Thymus (tissue), 14 donors: ENCODE measurements at places on chromosomes 2 and 18.

- no peak for DNase-seq
These were observed 8.4 kb upstream of the PID1 start for GRCh38 chr2:229279516-229279915.

DNA sequence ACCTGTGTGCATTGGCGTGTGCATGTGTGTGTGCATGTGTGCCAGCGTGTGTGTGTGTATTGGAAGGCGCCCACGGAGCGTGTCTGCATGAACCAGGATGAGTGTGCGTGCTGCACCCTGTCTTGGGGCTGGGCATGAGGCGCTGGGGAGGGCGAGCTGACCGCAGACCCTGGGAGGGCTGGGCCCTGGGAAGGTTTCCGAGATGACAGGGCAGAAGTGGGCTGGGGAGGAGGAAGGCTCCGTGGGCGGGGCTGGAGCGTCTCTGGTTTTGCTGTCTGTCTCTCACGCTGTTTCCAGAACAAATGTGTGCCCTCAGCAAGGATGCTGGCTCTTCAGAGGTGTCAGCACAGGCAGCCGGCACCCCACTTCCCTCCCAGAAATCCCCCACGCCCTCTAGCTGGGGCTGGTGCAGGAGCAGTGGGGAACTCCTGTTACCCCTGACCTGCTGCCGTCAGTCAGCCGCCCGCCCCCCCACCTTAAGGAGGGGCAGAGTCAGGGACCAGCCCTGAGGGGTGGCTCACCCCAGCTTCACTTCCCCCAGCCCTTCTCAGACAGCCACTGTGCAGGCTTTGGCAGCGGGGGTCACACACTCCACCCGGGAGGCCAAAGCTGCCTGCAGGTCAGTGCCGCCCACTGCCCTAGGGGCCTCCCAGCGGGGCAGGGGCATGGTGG is at the start of gene GPR35:
Gene GPR35 (plus strand): TSS at position 531 of the 672 bp plus-strand sequence. CDS start 4,473 bp downstream, outside the sequence.
- peak; percentile 38 for DNase-seq

DNA sequence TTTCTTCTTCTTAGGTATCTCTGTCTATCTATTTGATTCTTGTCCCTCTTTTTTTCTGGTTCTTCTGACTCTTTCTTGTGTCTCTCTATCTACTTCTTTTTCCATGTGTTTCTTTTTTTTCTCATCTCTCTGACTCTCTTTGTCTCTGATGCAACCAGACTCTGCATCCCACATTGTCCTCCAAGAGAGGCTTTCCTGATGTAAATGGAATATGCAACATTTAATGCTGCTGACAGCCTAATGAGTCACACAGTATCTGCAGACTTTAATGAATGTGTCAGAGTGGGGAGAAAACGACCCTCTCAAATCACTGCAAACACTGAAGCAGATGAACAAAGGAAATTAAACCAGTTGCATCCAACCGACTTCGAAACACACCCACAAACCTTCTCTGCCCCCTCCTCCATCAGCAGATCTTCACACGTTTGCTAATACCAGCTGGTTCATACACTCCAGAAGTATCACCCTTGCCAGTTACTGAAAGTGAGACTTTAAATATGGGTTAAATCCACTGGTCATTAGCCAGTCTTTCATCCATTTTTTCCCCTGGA is 351.5 kb downstream of the TXNL1 start:
- DNase-seq = no peak

GRCh38 chr2:23782646-23783045 is 144.3 kb downstream of the ATAD2B start:
- no peak for DNase-seq

GRCh38 chr18:62357079-62357719 is 32.1 kb downstream of the TNFRSF11A start:
- no peak for DNase-seq
